ENCODE measurements at places on chromosomes 3 and 15.

DNA sequence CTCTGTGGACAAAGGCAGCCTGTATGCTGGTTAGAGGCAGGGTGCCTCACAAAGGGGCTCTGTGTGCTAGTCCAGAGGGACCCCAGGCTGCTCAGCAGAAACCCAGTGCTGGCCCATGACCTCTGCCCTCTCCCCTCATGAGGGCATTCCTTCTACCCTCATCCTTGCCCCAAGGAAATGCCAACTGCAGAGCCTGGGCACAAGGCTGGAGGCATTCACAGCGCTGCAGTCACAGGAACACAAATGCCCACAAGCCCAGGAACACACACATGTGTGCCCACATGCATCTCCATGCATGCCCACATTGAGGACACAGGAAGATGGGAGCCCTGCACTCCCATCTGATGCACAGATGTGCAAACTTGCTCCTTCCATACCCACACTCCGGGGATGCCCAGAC, 3.8 kb downstream of the INKA1 start:
- DNase-seq, result no peak

GRCh38 chr3:188421151-188421821, 267.3 kb downstream of the LPP start:
- peak; percentile 95 for DNase-seq

- peak; percentile 61 for DNase-seq
These were observed 5.4 kb downstream of the TGFBR2 start for GRCh38 chr3:30611613-30612436.

- peak; percentile 88 for DNase-seq
These were observed 84.1 kb downstream of the MEIS2 start for GRCh38 chr15:37016231-37016630.

DNA sequence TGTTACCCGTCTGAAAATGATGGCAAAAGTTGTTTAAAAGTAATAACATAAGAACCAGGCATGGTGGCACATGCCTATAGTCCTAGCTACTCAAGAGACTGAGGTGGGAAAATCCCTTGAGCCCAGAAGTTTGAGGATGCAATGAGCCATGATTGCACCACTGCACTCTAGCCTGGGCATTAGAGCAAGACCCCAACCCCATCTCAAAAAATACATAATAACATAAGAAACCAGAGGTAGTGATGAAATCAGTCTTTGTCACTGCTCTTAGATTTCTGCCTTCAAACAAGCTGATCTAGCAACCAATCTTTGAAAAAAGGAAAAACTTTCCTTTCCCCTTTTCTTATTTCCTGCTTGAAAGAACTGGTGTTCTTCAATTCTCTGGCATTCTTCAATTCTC, 71.3 kb downstream of the TMCC1 start:
- no peak for DNase-seq

GRCh38 chr15:55700876-55701275, 42.1 kb downstream of the PRTG start:
- no peak for DNase-seq

- peak; percentile 69 for DNase-seq
These were observed 226.1 kb downstream of the VPS13C start for GRCh38 chr15:61834076-61834697.

- DNase-seq, result no peak
These were observed 12.5 kb downstream of the PFKFB4 start for GRCh38 chr3:48544141-48544540.

DNA sequence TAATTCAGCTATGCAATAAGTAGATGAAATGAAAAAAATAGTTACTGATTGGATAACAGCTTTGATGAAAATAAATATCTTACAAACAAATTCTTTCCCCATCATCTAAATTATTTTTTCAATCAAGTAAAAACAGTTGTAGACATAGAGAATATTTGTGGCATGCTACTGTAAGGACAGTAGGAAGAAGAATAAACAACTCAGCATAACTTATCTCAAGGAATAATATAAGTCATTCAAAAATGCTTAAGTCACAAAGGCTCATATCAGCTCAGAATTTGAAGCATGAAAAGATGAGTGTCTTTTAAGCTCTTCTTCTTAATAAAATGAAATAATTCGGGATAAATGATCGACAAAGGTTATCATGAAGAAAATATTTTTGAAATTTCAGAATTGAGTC, 1029.0 kb downstream of the ROBO1 start:
- no peak for DNase-seq

DNA sequence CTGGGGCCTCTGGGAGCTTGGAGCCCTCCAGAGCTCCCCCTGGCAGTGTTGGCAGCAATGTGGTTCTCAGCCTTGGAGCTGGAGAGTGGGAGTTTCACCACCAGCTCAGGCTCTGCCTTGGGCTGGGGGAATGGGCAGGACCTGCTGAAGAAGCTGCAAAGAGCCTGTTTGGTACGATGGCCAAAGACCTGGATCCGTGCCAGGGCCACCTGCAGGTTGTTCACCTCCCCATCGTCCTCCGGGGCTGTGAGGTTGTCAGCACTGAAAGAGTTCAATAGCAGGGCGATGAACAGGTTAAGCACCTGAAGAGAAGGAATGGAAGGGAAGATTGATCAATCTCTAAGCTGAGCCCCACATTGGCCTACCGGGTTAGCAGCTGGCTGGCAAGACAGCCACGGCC, 77.3 kb upstream of the SCN5A start:
- DNase-seq, result no peak

DNA sequence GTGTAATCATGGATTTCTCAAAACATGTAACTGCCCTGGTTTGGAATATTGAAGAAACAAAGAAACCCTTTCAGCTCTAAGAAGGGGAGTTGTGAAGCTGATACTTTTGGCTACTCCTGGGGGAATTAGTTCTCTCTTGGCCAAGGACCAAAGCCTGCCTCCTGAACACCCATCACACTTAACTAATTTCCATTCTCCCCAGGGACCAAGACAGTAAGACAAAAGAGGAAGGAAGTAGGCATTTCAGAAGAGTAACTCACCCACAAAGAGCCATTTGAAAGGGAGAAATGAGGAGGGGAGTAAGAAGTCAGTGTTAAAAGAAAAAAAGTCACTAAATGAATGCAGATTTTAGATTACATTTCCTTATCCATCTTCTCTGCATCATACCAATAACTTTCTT, 328.0 kb upstream of the SOX2 start:
- no peak for DNase-seq

DNA sequence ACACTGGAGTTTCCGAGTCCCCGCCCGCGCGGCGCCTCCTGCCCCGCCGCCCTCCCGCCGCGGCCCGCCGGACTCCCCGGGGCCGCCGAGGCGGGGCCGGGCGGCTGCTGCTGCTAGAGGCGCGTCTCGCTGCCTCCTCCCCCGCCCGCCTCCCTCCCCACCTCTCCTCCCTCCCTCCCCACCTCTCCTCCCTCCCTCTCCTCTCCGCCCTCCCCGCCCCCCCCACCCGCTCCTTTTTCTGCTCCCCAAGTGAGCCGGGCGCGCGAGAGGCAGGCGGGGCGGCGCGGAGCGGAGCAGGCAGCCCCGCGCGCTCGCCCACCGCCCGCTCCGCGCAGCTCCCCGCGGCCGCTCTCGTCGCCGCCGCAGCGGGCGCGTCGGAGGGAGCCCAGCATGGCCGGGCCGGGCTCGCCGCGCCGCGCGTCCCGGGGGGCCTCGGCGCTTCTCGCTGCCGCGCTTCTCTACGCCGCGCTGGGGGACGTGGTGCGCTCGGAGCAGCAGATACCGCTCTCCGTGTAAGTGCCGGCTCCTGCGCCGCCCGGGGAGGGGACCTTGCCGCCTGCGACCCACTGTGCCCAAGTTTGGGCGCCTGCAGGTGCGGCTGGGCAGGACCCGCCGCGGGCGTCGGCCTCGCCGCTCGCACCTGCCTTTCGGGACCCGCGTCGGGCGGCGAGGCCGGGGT, at the start of gene CACNA2D3:
Gene CACNA2D3, plus strand, starts transcription at position 229 of the 679 bp plus-strand sequence.
- no peak for DNase-seq

GRCh38 chr3:52355526-52355925, 39.4 kb downstream of the DNAH1 start:
- DNase-seq, result no peak

- DNase-seq, result no peak
These were observed 223.3 kb downstream of the EPHB1 start for GRCh38 chr3:135018149-135018923.

- DNase-seq, result no peak
These were observed 45.6 kb downstream of the CHST2 start for GRCh38 chr3:143165211-143165610.

DNA sequence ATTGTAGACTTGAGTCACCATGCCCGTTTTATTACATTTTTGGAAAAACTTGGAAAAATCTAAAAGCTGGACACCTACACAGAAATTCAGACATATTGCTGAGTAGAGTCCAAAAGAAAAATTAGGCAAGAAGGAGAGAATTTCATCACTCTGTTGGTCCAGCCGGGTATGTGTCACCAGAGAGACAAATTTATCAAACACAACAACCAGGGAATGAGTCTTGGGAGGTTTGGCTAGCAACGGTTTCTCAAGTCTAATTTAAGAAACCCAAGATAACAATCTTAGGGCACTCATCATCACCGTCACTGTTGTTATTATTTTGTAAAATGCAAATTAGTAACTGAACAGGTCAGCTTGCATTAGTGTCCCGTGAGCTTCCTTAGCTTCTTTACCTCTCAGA, 197.5 kb upstream of the C2CD4B start:
- peak; percentile 68 for DNase-seq

GRCh38 chr3:116199063-116199462, 246.2 kb downstream of the LSAMP start:
- no peak for DNase-seq

- peak; percentile 3 for DNase-seq
These were observed 272.2 kb downstream of the ADAMTSL3 start for GRCh38 chr15:83926116-83926515.

All from fibroblast of skin of right quadriceps (primary cell).